ENCODE measurements at places on chromosomes 6 and 20.

DNA sequence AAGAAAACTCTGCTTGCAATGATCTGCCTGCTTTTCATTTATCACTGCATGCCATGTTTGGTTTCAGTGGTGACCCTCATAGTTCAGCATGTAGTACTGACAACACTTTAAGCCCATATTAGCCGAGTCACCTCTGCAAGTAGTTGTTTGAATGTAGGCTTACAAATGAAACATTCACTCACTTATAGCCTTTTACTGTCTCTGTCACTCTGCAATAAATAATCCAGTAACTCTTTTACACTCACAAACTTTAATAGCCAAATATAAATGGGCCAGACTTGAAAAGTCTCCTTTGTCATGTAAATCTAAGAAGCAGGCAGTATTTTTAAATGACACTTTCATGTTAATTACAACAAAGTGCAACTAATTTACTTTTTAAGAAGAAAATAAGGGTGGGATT is 1460.0 kb upstream of the ADGRB3 start:
- no peak for DNase-seq

- DNase-seq = no peak
These were observed 300.5 kb downstream of the KCNQ5 start for GRCh38 chr6:72922401-72922800.

DNA sequence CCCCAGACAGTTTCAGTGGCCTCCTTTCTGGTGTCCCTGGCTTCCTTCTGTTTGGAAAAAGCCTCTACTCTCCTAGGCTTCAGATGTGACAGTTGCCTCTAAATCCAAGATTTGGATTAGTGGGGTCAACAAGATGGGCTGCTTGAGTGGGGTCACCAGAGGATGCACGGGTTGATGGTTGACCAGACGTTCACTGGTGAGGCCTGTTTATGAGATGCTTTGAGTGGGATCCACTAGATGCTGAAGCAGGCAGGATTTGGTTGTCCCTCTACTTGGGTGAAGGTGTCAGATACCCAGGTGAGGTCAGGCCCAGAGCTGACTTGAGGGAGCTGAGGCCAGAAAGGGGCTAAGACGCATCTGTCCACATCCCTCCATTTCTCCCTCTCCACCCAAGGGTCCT is 8.1 kb upstream of the DLGAP4 start:
- DNase-seq = no peak

- DNase-seq = no peak
These were observed 491.4 kb downstream of the CBLN4 start for GRCh38 chr20:55513954-55514353.

- no peak for DNase-seq
These were observed 49.1 kb downstream of the PLAGL1 start for GRCh38 chr6:143958839-143959399.

- no peak for DNase-seq
These were observed 46.8 kb downstream of the LY86 start for GRCh38 chr6:6635291-6635690.

DNA sequence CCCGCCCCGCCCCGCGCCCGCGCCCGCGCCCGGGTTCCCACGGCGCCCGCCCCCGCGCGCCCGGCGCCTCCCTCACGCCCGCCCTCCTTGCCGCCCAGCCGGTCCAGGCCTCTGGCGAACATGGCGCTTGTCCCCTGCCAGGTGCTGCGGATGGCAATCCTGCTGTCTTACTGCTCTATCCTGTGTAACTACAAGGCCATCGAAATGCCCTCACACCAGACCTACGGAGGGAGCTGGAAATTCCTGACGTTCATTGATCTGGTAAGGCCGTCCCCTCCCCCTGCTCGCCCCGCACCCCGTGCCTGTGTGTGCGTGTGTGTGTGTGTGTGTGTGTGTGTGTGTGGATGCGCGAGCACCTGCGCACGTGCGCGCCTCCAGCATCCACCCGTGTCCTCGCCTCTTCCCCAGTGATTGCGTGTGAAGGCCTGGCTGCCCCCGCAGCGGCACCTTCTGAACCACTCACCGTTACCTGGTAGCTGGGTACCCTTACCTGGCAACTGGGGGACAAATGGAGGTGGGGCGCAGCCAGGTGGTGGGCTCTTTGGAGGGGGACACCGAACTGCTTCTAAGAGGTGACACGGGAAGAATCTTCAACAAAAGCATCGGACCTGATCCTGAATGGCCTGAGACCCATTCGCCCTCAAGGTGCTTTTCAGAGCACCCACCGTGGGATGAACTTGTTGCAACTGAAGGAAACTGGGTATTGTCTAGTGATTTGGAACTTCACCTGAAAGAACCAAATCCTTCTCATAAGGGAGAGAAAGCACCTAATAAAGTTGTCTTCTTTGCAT is at the start of gene AIG1:
Gene AIG1 (plus strand): TSS at position 84 of the 791 bp plus-strand sequence. CDS start 37 bp downstream, at position 121.
- DNase-seq = peak; percentile 53

GRCh38 chr6:79872986-79873385 is 74.4 kb downstream of the ELOVL4 start:
- DNase-seq = no peak

GRCh38 chr6:20919677-20920385 is 385.6 kb downstream of the CDKAL1 start:
- DNase-seq = no peak

- no peak for DNase-seq
These were observed 19.9 kb downstream of the PSMG4 start for GRCh38 chr6:3278691-3279090.

- DNase-seq = no peak
These were observed 15.6 kb upstream of the SIRPB1 start for GRCh38 chr20:1635291-1635979.

DNA sequence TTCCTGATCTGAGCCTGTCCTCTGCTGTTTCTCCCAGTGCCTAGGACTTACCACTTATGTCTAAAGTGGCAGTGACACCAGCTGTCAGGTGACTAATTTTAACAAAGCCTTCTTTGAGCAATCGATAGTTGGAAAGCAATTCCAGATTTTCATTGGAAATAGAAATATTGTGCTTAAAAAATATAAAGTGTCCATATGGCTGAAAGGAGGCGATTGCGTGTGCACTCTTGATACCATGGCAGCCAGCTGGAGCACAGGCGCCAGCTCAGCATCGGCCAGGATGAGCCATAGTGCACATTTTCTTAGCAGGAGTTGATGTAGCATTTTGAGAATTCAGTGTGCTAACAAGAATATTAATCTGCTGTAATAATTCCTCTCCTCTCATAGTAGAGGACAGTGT is 70.0 kb downstream of the LRRC1 start:
- DNase-seq = no peak

DNA sequence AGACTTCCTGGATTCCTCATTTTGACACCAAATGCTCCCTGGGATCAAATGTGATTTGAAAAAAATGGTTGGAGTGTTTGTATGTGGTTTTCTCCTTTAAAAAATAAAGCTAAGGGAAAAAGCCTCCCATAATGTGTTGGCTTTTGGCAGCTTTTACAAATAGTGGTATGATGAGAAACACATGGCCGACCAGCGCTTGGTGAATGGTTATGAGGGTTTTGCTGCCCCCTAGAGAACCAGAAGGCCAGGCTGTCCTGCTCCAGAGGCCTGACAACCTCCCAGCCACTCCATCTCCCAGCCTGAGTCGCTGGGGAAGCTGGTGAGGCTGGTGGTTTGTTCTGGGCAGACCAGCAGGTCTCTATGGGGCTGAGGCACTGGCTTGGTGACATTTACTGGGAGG is 69.3 kb downstream of the CLIC5 start:
- no peak for DNase-seq

DNA sequence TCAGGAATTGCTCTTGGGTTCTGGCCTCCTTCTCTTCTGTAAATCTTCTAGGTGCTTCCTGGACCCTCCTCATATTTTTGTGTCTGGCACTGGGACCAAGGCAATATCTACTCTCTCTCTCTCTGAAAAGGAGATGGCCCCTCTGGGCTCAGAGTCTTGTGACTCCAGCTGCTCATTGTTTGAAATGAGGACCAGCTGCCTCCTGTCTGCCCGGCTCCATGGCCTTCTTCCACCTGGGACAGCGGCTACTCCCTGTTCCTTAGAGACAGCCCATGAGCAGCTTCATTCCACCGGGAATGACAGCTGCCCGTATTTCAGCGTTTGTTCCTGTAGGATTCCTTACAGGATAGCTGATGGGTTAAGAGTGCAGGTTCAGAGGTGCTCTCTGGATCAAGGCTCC is 2.9 kb downstream of the TGM3 start:
- no peak for DNase-seq

GRCh38 chr20:35472209-35472608 is 16.8 kb downstream of the CEP250 start:
- no peak for DNase-seq

GRCh38 chr20:15406072-15406471 is 1068.7 kb upstream of the FLRT3 start:
- DNase-seq = no peak
